SW 1271 (cell line): ENCODE measurements at places on chromosomes 13 and 19.

DNA sequence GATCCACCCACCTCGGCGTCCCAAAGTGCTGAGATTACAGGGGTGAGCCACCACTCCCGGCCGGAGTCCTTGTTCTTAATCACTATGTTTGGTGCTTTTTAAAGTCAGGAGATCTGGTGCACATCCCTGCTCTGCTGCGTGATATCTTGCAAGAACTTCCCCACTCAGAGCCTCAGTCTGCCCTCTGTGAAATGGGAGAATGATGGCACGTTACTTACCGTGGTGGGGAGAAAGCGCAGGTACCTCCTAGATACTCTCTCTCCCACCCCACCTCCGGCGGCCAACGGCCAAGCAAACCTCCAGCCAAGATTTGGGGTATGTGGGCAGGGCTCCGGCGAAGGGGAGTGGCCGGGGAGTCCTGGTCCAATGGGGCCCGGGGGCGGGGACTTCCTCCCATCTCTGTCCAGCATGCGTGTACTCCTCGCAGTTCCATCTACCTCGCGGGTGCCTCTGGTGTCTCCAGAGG is at the start of gene RYR1:
Gene RYR1, plus strand, starts transcription at position 424 of the 466 bp plus-strand sequence. CDS start 139 bp downstream, outside the sequence.
- no peak for DNase-seq

- DNase-seq: no peak
Measured at GRCh38 chr13:42623916-42624315, 50.0 kb downstream of the TNFSF11 start.

GRCh38 chr19:30744741-30745475 is 372.7 kb downstream of the ZNF536 start:
- DNase-seq: no peak

- no peak for DNase-seq
Measured at GRCh38 chr13:95136638-95137037, 164.6 kb downstream of the ABCC4 start.

DNA sequence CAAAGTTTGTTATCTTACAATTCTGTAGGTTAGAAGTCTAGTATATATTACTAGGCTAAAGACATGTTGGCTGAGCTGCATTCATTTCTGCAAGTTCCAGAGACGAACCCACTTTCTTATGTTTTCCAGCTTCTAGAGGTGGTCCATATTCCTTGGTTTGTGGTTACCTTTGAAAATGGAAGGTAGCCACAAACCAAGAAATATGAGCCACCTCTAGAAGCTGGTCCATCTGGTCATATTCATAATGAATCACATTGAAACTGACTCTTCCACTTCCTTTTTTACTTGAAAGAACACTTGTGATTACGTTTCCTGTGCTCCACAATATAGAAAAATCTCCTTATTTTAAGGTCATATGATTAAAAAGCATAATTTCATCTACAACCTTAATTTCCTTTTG is 943.0 kb upstream of the PCDH9 start:
- no peak for DNase-seq

GRCh38 chr13:74450525-74450845 is 316.3 kb upstream of the KLF12 start:
- no peak for DNase-seq

DNA sequence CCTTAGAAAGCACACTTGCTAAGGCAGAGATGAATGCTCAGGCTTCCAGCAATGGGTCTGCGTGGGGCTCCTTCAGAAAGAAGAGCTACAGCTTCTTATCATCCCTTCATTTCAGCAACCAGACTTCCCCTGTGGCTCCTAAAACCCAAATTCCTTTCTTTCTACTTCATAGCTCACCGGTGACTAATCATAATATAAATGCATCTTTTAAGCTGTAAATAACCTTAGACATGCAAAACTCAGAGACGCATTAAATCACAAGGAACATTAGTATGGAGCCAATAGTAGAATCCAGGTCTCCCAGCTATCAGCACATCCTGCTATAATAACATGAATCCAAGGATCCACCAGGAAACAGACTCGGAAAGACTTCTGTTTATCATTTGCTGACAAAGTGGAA is 375.6 kb downstream of the COG6 start:
- DNase-seq: no peak

DNA sequence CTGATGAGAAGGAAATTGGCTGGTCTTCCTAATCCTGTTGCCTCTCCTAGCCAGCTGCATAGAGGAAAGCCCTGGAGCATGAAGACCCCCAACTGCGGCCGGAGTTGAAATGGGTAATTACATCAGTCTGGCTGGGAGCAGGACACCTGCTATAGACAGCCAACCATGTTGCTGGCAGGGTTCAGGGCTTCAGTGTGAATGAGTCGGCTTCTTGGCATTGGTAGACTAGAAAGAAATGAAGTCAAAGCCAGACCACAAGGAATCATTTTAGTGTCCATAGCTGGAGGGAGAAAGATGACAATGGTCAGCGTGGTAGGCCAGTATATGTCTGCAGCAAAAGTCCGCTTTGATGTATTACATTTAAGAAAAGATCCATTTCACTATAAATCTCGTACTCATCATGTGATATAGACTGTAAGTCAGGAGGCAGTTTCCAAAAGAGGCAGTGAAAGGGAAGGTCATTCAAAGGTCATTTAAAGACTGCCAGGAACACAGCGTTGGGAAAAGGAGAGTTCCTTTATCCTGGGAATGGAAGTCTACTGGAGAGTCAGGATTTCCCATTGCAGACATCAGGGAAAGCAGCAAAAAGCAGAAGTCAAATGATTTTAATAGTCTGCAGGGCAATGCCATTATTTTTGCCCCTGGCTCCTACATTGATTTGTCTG is 262.7 kb downstream of the DNAJC15 start:
- no peak for DNase-seq

- DNase-seq: no peak
Measured at GRCh38 chr19:51702103-51702824, 9.1 kb downstream of the SPACA6 start.

DNA sequence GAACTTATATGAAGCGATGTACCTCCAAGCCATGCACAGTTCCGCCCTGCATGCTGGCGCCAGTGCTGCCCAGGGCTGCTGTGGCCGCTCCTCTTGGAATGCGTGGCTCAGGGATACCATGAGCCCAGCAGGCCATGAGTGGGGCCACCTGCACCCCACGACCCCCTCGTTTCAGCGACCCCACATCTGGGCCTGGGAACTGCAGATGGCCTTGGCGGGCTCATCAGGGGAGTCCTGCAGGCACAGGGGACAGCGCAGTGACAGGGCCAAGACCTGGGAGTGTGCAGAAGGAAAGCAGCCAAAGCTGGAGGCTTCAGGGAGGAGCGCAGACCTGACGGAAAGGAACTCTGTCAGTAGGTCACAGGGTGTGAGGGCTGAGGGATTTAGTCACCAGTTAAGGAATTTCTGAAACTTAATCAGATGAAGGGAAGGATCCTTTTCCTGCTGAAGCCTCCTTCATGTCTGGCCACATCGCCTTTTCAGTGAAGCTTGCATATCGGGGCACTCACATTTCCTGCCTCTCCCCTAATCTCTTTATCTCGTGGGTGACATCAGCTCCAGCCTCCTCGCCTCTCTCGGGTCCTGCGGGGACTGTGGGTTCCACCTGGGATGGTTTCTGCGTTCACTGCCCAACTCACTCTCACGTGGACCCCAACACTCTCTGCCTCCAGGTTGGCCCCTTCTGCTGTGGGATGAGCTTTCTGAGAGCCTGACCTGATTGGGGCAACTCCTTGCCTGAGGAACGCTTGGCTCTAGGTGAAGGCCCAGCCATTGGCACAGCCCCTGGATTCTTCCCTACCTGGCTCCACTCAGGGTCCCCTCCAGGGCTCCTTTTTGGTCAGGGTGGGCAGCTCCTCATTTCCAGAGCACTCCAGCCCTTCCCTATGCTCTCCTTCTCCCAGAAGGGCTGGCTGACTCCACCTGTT is 123.5 kb downstream of the CRYL1 start:
- no peak for DNase-seq

GRCh38 chr13:49220036-49220855 is at the start of gene MLNR:
TSS of gene MLNR (plus strand) at chr13:49220338. CDS start at chr13:49220338, 0 bp downstream.
- DNase-seq: peak; percentile 14

GRCh38 chr19:56098731-56099568 is 22.1 kb downstream of the ZNF787 start:
- no peak for DNase-seq
